ENCODE measurements at places on chromosomes 6 and 20.

GRCh38 chr6:18585032-18585573 is 198.0 kb downstream of the RNF144B start:
- no peak for DNase-seq

- no peak for DNase-seq
Observed at GRCh38 chr6:34914358-34914757, 25.3 kb downstream of the ANKS1A start.

- DNase-seq: no peak
Observed at GRCh38 chr6:139597771-139598755, 223.6 kb upstream of the CITED2 start.

GRCh38 chr20:50545126-50545525 is 34.9 kb downstream of the PTPN1 start:
- no peak for DNase-seq

DNA sequence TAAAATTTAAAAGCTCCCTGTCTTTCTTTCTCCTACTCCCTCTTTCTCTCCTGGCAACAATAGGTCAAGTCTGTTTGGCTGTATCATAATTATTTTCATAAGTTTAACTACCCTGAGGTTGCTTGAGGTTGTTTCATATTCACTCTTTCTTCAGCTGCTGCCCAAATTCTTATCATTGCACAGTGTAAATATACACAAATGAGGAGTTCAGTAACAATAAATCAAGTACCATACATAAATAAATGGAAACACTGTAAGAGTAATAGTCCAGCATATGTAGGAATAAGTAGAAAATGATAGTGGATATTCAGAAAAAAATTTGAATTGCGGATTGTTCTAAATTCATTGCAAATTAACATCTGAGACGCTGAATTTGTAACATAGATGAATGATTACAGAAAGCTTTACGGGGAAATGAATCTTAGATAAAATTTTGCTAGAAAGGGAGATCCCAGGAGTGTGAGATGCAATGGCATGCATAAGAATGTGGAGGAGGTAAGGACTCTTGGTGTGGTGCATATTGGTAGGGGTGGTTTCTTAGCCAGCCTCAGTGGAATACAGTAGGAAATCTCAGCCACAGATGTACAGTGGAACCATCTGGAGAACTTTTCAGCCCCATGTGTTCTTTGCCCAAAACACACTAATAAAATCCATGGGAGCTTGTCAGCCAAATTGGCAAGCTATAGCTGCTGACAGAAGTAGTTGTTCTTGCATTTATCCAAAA is 480.7 kb downstream of the HTR1B start:
- DNase-seq: no peak

GRCh38 chr20:1809611-1810510 is 85.3 kb upstream of the SIRPA start:
- DNase-seq: no peak

DNA sequence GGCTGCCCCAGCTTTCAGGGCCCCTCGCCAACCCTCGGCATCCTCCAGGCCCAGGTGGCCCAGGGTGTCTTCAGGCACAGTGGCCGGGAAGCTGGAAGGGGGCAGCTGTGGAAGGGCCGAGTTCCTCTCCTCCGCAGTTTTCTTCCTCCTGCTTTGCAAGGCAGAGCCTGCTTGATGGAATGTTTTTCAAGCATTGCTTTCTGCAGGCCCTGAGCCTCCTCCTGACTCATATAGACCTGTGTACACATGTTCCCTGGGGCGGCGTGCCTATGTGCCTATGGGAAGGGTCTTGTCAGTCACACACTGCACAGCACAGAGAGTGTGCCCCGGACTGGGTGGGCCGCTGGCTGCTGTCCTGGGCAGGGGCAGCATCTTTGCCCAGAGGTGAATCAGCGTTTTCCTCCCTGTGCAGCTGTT is 107.5 kb downstream of the ERMARD start:
- DNase-seq: no peak

- peak; percentile 12 for DNase-seq
Observed at GRCh38 chr20:11544029-11544678, 373.5 kb upstream of the BTBD3 start.

DNA sequence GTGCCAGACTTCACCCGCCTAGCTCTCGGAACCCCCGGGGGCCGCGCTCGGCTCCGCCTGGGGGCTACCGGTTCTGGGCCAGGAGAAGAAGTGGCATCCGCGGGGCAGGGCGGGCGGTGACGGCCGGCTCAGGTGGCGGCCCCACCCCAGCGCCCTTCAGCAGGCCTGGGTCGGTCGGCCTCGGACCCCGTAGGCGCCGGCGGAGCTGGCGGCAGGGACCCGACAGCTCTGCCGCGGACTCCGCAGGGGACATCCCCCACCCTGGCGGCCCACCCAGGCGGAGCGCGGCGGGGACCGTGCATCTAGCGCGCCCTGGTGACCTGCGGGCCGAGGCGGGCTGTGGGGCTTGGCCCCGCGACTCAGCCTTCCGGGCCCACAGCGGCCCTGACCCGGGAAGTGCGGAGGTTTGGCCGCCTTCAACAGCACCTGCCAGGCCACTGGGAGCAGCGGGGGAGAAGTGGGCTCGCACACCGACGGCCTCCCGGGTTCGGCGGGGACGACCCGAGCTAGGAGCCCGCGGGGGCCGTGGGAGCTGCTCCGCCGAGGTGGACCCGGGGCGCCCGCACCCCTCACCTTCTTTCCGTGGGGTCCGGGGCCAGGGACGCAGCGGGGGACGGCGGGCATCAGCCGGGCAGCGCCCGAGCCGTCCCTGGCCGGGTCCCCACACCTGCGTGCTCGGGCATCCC is 87.1 kb downstream of the TMEM242 start:
- DNase-seq: no peak

DNA sequence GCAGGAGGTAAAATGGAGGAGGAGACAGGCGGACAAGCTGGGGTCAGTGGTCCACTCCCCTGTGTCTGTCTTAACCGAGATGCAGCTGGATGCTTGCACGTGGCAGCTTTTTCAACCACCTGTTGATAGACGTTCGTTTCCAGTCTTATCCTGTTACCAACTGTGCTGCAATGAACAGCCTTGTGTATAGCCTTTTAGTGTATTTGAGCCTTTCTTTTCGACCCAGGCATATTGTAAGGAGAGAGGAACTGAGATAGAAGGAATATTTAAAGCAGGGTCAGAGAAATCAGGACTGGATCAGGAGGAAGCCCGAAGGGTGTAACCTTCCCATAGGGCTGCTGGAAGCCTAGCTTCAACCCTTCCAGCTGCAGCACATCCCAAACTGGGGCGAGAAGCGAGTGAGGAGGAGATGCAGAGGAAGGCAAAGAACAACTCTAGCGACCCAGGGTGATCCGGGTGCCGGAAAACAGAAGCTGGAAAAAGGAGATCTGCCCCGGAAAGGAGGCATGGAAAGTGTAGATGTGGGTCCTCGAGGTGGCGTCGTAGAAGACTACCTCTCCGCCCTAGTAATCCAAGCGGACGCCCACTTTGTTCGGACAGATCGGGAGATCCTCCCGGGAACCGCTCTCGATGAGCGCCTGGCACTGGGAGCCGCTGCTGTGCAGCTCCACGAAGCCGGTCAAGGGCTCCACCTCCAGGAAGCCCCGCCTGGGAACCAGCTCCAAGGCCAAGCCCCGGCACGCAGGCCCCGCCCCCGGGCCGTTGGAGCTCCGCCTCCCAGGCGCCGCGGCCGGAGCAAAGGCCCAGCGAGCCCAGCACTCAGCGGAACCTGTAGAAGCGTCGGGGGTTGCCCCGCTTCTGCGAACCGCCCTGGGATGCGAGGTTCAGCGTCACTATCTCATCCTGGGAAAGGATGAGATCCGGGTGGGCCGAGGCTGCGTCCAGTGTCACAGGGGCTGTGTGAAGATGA is 11.2 kb downstream of the TRIM31 start:
- peak; percentile 55 for DNase-seq

- no peak for DNase-seq
Observed at GRCh38 chr6:56691814-56692213, 49.1 kb upstream of the DST start.

GRCh38 chr20:39986173-39986904 is 702.7 kb downstream of the MAFB start:
- DNase-seq: no peak

DNA sequence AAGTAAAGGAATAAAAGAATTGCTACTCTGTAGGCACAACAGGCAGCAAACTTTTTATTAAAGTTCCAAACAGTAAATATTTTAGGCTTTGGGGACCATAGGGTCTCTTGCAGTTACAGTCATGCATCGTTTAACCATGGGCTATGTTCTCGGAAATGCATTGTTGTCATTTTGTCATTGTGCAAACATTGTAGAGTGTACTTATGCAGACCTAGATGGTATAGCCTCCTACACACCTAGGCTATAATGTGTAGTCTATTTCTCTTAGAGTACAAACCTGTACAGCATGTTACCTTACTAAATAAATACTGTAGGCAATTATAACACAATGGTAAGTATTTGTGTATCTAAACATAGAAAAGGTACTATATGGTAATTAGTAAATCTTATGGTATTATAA is 54.7 kb downstream of the CDS2 start:
- DNase-seq: no peak

GRCh38 chr6:87364602-87365252 is 20.1 kb downstream of the C6orf163 start:
- DNase-seq: no peak

GRCh38 chr6:24489881-24490280 is 503 bp upstream of the GPLD1 start:
- no peak for DNase-seq

DNA sequence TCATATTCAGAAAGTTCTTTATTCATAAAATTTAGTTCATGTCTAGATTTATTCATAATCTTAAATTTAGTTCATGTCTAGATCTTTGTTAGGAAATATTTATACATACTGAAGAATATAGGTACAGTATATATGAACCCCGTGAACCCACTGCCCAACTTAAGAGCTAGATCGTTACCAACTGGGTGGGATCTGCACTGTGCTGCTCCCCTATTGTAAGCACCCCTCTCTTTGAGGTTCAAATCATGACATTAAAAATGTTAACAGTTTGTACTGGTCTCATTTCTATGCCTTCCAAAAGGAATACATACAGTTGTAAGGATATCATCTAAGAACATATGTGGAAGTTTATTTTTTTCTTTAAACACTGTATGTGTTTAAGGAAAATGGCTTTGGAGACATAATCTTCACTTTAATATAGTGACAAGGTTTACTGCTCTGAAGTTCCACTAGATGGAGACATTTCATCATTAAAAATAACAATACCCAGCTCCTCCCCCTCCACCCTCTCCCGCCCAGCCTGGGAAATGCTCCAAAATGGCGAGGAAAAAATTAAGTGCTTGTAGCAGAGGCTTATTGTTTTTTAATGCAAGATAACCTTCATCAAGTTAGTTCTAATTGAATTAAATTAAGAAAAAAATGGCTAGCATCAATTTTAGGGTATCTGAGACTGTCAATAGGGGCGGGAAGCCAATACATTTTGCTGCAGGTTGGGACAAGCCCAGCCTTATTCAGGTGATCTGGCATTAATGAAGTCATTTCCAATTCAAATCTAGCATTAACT is 104.1 kb upstream of the TRAF3IP2 start:
- peak; percentile 72 for DNase-seq

GRCh38 chr6:1702580-1703051 is 92.9 kb downstream of the FOXC1 start:
- DNase-seq: no peak

- DNase-seq: no peak
Observed at GRCh38 chr6:30149858-30150550, 11.0 kb downstream of the TRIM10 start.

GRCh38 chr20:11794525-11794924 is 123.2 kb upstream of the BTBD3 start:
- DNase-seq: no peak

DNA sequence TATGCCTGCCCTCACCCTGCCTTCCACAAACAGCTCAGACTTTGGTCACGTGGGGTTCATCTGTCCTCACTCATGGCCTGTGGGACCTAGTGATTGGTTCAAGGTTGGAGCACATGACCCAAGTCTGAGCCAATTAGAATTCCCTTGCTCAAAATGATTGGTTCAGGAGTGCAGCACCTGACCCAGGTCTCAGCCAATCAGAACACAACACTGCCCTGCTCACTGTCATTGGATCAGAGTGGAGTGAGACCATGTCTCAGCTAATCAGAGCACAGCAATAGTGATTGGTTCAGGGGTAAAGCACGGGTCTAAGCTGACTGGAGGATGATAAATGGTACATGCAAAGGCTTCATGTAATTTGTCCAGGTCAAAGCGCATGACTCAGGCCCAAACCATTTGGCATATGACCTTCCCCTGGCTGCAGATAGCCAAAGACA is 102.2 kb downstream of the PREX1 start:
- DNase-seq: no peak

DNA sequence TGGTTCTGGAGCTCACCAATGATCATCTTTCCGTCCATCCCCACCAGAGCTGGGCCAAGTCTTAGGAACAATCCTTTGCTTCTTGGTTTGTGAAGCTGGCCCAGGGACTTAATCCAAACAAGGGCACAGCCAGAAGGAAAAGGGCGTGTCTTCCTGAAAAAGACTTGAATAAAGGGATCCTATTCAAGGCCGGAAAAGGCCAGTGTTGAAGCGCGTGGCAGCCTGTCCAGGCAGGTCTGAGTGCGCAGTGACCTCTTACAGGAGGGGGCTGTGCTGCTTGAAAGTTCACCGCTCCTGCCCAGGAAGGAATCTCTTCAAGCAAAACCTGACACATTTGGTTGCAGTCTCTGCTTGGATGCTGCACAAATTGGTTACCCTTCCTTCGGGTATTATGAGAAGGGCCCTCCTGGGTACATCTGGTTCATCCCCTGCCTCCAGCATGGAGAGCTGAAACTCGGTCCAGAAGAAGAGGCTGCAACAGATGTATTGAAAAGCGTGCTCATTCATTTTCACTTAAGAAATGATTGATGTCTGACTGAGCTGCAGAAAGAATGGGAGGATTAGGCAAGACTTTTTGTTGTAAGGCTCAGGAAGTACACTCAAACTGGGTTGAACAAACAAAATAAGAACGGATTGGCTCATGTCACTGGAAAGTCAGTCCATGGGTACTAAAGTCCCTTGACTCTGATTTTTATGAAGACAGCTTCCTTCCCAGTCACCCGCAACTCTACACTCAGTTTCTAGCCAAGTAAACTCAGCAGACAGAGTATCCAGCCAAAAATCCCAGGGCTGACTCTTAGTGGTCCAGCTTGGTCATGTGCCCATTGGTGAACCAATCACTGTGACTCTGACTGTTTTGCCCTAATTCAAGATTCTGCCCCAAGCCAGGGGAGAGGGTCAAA is 136.3 kb downstream of the TFAP2C start:
- no peak for DNase-seq

GRCh38 chr6:45822246-45822812 is 193.3 kb downstream of the CLIC5 start:
- DNase-seq: no peak

DNA sequence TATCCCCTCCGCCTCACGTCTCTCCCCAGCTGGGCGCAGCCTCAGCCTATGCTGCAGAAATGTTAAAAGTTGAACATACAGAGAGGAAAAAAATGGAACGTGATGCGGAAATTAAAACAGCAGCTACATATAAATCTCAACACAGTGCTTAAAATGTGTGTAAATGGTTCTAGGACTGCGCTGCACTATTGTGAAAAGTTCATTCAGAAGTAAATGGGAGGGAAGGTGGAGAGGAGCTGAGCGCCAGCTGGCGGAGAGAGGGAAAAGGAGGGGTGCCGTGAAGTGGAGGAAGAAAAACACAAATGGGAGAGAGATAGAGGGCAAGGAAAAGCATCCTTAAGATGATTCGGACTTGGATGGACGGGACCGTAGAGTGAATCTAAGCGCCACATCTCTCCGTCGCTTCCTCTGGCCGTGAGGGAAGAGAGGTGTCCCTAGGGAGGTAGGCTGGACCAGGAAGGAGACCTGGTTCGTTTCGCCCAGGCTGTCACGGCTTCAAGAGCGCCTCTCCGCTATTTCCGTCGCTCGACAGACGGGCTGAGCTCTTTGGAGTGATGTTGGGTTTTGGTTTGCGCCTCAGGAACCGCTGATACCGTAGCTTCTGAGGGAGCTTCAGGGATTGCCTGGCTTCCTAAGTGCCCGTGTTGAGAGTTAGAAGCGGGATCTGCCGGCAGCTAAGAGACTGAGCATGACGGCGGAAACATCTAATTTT is 113.7 kb downstream of the TRIM27 start:
- no peak for DNase-seq

All from CD4-positive, alpha-beta T cell treated with Interleukin-2 at 100 ng/mL for 4 hours (primary cell).